ENCODE measurements at places on chromosomes 5 and 9. TPM values are rescaled to one million over a fixed set of nuclear protein-coding genes. Genes with fewer than 3 reads are reported as not detected.

- DNase-seq = no peak
Measured at GRCh38 chr5:173672891-173673290, 56.4 kb upstream of the BOD1 start.

DNA sequence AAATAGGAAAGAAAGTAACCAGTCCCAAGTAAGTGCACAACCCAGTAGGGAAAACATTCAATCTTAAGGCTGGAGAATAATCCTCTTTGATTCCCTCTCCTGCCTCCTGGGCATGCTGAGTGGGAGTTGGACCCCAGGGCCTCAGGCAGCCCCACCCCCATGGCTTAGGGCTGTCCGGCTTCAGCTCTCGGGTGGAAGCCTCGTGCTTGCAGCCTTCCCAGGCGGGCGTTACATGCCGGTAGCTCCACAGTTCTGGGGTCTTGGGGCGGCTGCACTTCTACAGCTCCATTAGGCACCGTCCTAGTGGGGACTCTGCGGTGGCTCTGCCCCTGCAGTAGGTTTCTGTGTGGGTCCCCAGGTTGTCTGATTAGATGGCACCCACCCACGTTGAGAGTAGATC lies 10.1 kb downstream of the GLIPR2 start:
- DNase-seq = no peak

- no peak for DNase-seq
Measured at GRCh38 chr9:127690735-127691134, 16.1 kb upstream of the CFAP157 start.

- no peak for DNase-seq
Measured at GRCh38 chr9:18451406-18451805, 22.5 kb upstream of the ADAMTSL1 start.

Gene ZNF366
- total RNA-seq = 6.0 TPM

Gene ANKDD1B
- total RNA-seq = 3.6 TPM

DNA sequence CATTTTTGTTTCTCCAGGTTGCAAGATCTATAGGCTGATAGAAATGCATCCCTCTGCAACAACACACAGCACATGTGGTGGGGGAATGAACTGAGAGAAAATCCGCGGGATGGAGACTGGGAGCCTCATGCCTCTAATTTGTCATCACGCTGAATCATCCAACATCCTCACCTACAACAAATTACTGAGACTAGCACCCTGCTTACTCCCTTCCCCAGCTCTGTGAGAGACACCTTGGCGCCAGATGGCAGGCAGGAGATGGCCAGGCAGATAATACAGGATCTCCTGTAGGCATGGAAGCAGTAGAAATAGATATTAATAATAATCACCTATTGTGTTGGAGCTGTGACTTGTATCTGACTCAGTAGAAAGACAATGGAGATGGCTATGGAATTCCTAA lies 276.9 kb downstream of the SEMA5A start:
- no peak for DNase-seq

Gene DAB2
- total RNA-seq = 77.2 TPM

DNA sequence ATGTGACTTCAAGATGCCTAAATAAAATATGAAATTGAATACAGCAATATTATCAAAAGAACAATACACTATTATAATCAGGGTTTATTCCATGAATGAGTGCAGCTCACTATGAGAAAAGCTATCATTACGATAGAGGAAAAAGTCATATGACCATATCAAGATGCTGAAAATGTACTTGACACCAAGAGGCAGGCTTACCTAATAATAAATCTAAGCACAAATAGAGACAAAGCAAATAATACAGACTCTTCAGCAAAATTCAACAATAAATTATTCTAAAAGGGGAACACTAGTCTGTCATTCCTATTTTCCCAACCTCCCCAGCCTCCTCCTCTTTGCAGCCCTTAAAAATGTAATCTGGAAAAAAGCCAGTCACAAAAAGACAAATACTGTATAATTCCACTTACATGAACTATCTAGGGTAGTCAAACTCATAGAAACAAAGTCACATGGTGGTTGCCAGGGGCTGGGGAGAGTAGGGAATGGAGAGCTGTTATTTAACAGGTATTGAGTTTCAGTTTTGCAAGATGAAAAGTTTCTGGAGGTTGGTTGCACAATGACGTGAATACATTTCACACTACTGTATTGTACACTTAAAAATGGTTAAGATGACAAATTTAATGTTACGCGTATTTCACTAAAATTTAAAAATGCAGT lies 148.4 kb downstream of the NFIB start:
- no peak for DNase-seq

Gene SLC6A3
- 0.57 TPM for total RNA-seq

GRCh38 chr5:168073311-168073710 lies 218.1 kb upstream of the WWC1 start:
- no peak for DNase-seq

Gene HMHB1
- not detected for total RNA-seq

DNA sequence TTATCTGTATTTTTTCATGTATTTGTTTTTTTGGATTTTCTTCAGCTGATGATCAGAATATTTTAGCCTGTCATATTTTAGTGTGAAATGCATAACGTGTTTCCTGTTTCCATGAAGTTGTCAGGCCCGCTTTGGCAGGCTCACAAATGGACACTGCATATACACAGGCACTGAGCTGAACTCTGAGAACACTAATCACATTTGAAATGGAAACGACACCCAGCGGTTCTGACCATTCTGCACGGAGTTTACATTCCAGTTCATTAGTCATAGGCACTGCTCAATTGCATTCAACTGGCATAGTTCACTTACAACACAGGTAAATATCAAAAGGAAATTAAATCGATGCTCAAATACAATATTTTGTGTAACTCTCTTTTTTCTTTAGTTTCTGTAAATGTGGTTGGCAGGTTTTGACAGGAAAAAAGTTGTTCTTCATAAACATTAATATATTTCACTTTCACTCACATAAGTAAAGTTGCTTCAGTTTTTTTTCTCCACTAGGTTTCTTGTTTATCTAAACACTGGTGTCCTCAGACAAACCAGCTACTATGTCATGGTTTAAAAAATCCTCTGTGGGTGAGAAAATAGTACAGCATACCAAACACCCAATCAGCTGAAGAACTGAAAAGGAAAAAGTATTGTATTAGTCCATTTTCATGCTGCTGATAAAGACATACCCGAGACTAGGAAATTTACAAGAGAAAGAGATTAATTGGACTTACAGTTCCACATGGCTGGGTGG lies 559.0 kb upstream of the DAP start:
- DNase-seq = no peak

DNA sequence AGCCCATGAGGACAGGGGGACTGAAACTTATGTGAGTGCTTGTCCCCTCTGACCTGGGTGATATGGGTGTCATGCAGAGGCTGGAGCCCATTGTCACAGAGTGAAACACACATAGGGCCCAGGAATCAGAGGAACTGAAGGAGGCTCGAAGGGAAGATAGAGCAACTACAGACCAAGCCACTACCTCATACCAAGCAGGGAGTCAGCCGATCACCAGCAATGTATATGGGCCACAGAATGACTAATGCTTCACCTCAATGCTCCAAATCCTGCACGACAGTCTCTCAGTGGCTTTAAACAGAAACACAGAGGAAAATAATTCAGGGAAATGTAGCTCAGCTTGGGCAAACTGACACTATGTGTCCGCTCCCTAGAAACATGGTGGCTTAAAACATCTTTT lies 8.9 kb upstream of the FBXW11 start:
- DNase-seq = no peak

DNA sequence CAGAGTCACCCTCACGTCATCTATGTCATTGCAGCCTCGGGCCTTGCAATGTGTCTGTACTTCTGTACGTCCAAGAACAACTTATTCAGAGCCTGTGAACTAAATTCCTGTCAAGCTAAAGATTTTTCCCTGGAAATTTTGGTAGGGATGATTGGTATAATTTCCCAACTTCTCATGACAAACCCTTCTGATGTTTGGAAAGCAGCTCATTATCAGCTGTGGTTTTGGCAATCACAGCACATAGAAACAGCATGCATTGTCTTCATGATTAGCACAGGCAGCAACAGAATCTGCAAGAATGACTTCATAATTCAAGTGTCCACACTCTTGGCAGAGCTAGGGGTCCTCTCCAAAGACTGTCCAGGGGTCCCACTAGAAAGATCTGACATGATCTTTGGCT lies 49.5 kb downstream of the APBA1 start:
- no peak for DNase-seq

- DNase-seq = no peak
Measured at GRCh38 chr5:127433526-127433925, 83.9 kb upstream of the PRRC1 start.

Gene ARPC5L
- total RNA-seq = 36.5 TPM

DNA sequence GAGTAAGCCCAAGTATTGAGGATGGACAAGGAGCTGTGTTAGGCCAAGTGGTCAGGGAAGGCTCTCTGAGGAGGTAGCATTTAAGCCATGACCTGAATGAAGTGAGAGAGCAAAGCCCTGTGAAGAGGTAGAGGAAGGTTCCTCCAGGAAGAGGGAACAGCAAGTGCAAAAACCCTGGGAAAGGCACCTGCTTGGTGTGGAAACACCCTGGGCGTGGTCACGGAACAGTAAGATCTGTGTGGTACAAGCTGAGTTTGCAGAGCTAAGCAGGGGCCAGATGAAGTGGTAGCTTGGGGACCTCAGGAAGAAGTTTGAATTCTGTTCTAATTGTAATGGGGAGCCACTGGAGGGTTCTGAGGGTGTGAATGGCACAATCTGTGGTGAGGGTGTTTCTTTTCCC lies 310.2 kb downstream of the ARHGAP26 start:
- DNase-seq = no peak

DNA sequence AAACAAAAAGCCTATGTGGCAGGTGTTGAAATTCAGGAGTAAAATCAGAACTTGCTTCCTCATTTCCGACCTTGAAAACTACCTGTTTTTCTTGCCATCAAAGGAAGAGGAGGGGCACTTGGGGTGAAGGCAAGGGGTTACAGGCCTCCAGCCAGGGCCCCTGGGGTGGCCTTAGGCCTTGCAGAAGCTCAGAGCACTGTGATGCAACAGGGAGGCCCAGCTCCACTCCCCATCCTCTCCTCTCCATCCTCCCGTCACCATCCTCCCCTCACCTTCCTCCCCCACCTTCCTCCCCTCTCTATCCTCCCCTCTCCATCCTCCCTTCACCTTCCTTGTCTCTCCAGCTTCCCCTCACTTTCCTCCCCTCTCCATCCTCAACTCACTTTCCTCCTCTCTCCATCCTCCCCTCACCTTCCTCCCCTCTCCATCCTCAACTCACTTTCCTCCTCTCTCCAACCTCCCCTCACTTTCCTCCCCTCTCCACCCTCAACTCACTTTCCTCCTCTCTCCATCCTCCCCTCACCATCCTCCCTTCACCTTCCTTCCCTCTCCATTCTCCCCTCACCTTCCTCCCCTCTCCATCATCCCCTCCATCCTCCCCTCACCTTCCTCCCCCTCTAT lies 111.6 kb downstream of the WNK2 start:
- no peak for DNase-seq

GRCh38 chr5:40960037-40960436 lies 50.7 kb downstream of the C7 start:
- no peak for DNase-seq

DNA sequence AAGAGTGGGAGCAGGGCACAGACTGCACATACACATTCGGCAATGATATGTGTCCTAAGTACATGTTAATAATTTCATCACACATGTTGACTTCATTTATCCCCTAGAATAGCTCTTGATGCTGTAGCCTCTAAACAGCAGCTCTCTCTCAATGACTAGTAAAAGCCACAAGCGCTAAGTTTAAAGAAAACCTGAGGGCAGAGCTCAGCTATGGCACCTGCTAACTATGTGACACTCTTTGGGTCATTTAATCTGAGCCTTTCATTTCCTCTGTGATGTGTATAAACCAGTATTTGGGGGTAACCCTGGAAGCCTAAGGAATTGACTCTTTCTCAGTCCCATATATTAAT lies 140.6 kb upstream of the MOCS2 start:
- no peak for DNase-seq

- no peak for DNase-seq
Measured at GRCh38 chr5:464446-464842, 21.5 kb downstream of the EXOC3 start.

DNA sequence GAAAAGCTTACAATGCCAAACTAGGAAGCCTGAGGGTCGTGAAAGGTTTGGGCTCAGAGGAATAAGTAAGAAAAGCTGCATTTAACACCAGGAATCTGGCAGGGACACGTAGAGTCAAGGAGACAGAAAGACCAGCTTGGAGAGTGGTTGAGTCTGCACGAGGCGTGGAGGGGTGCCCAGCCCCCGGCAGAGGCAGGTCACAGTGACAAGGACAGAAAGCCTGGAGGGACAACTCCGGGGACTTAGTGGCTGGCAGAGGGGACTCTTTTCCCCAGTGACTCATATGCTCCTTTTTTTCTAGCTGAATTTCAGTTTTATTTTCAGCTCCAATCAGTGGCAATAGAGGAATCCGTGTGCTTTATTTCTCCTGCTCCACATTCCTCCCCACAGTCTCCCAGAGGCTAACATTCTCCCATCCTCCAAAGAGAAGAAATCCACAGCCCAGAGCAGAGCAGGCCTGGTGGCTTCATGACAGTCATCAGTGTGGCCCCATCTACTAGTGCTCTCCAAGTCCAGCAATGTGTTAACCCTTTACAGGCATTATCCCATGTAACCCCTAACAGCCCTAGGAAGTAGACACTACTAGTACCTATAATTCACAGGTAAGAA lies 80.7 kb downstream of the KCNIP1 start:
- no peak for DNase-seq

Measured in ureter (tissue), 1 donor.